ENCODE measurements at places on chromosomes 13 and 19.

DNA sequence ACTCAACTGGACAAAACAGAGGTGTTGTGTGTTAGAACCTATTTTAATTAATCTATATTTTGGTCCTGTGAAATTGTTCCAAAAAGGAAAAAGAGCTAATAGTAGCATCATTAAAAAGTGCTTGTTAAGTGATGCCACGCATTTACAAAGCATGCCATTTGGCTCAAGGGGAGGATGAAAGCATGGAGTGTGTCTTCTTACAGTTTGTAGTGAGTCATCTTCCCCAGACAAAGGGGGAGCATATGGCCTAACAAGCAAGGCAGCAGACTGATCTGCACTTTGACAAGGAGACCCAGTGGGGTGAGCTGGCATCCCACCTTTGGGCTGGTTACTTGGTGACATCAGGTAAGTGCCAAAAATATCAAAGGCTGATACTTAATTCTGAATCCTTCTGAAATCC, 297.0 kb downstream of the FGF9 start:
- no peaks in the 10 kb centered on the region for H3K4me1 ChIP-seq

DNA sequence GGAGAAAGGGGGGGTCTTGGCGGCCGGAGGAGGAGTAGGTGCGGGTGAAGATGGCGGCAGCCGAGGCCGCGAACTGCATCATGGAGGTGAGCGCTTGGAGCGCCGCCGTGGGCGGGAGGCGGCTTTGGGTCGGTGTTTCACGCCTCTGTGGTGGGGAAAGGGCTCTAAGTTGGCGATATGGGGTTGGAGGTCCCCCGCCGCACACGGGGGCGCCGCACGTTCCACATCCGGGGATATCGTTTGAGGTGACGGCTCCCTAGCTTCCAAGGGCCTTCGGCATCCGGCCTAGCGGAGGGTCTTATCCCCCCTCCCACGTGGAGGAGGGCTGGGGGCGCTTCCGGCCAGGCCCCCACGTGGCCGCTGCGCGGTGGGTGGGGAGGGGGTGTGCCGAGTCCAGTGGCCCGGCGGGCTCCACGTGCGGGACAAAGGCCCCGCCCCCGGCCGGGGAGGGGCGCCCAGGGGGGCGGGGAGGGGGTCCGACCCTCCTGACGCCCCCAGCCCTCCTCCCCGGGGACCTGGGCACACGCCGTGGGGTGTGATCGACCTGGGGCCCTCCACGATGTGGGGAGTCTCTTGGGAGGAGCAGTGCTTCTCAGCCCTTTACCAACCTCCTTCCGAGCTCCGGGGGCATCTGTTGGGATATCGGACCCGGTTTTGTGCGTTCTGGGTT, at the start of gene PRMT1:
PRMT1 (plus strand) TSS at position 41 of the 670 bp plus-strand sequence; CDS start at position 51, 10 bp downstream.
- DNase-seq, result peak; percentile 29
- peaks cover 5% of the 10 kb centered on the region for H3K36me3 ChIP-seq
- peak within 1 kb of the TSS; percentile 98 for H3K27ac ChIP-seq
- peaks cover 4% of the 10 kb centered on the region for H3K4me1 ChIP-seq
- no peaks in the 10 kb centered on the region for H3K27me3 ChIP-seq
- peak within 1 kb of the TSS; percentile 99 for H3K4me3 ChIP-seq

DNA sequence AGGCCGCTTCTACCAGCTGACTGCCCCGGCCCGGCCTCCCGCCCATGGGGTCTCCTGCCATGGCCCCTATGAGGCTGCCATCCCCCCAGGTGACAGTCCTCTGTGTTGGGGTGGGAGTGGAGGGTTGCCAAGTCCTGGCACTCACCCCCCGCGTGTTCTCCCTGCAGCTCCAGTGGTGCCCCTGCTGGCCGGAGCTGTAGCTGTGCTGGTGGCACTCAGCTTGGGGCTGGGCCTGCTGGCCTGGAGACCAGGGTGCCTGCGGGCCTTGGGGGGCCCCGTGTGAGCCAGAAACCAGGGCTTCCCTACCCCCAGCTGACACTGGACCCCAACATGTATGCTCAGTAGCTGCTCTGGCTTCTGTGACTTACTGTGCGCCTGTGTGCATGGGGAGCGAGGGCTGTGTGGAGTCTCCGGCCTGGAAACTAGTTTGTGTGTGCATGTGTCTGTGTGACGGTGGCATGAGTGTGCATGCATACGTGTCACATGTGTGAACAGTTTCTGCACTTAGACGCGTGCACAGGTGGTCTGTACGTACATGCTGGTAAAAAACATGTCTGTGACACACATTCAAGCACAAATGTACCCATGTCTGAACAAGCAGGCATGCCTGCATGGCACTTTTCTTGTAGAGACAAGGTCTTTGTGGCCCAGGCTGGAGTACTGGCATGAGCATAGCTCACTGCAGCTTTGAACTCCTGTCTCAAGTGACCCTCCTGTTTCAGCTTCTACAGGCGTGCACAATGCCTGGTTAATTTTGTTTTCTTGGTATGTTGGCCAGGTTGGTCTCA, 4.9 kb downstream of the ACP4 start:
- H3K27me3 ChIP-seq, result no peaks in the 10 kb centered on the region
- H3K4me3 ChIP-seq, result no peak overlapping the region
- H3K27ac ChIP-seq, result no peak overlapping the region
- no peaks in the 10 kb centered on the region for H3K4me1 ChIP-seq
- no peak for DNase-seq

DNA sequence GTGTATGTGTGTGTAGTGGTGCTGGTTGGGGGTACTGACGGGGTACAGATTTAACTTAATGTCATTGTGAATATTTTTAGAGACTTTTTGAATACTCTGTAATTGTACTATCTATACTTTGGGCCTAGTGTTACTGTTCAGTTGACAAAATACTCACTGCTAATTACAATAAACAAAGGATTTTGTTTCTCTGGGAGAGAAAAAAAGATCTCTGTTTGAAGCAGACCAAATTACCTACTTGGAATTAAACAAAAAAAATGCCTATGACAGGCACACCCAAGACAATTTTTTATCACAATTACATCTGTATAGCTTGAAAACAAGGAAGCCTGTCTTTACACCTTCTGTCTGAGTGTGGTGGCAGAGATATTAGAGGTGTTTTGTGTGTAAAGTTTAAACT, 45.1 kb downstream of the OLFM4 start:
- no peak overlapping the region for H3K4me3 ChIP-seq
- DNase-seq, result no peak
- no peaks in the 10 kb centered on the region for H3K27me3 ChIP-seq
- no peak overlapping the region for H3K27ac ChIP-seq
- no peaks in the 10 kb centered on the region for H3K36me3 ChIP-seq

DNA sequence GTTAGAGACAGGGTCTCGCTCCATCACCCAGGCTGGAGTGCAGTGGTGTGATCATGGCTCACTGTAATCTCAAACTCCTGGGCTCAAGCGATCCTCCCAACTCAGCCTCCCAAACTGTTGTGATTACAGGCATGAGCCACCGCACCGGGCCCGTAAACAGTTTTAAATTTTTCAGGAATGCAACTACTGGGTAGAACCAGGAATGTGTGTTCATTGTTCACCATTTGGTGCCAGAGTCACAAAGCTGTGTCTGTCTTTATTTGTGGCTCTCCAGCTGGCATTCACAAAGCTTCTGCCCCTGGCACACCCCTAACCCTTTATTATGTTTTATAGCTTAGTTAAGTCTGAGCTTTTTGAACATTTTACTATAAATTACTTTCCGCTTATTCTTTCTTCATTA, 19.8 kb upstream of the ACP7 start:
- H3K27ac ChIP-seq, result no peak overlapping the region
- H3K27me3 ChIP-seq, result no peaks in the 10 kb centered on the region
- no peaks in the 10 kb centered on the region for H3K36me3 ChIP-seq
- DNase-seq, result no peak
- no peak overlapping the region for H3K4me3 ChIP-seq

GRCh38 chr13:109792416-109793059, 6.2 kb upstream of the IRS2 start:
- H3K27me3 ChIP-seq, result peaks cover 5% of the 10 kb centered on the region
- no peaks in the 10 kb centered on the region for H3K4me1 ChIP-seq
- no peaks in the 10 kb centered on the region for H3K36me3 ChIP-seq
- no peak overlapping the region for H3K27ac ChIP-seq

DNA sequence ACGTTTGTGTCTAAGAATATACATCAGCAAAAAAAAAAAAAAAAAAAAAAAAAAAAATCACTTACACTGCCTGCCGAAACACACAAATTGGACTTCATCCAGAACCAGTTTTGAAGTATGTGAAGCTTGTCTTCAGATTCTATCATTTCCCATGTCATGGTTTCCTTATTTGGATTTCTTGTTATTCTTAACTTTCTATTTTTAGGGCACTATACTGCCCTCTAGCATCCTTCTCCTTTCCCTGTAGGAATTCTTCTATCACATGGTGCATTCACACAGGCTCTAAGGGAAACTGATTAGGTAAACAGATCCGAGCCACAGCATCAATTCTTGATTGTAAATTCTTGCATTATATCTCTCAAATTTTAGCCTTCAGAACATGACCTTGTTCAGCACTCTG, 1507.5 kb downstream of the OLFM4 start:
- no peak overlapping the region for H3K4me3 ChIP-seq
- DNase-seq, result no peak
- no peaks in the 10 kb centered on the region for H3K4me1 ChIP-seq
- H3K27ac ChIP-seq, result no peak overlapping the region

DNA sequence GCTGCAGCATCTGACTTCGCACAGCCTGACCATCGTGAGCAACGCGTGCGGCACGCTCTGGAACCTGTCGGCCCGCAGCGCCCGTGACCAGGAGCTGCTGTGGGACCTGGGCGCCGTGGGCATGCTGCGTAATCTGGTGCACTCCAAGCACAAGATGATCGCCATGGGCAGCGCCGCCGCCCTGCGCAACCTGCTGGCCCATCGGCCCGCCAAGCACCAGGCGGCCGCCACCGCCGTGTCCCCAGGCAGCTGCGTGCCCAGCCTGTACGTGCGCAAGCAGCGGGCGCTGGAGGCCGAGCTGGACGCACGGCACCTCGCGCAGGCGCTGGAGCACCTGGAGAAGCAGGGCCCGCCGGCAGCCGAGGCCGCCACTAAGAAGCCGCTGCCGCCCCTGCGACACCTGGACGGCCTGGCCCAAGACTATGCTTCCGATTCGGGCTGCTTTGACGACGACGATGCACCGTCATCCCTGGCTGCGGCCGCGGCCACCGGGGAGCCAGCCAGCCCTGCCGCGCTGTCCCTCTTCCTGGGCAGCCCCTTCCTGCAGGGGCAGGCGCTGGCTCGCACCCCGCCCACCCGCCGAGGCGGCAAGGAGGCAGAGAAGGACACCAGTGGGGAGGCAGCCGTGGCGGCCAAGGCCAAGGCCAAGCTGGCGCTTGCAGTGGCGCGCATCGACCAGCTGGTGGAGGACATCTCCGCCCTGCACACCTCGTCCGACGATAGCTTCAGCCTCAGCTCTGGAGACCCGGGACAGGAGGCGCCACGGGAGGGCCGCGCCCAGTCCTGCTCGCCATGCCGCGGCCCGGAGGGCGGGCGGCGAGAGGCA, 13.6 kb downstream of the C19orf25 start:
- no peak for DNase-seq
- H3K4me1 ChIP-seq, result no peaks in the 10 kb centered on the region
- peaks cover 30% of the 10 kb centered on the region for H3K27me3 ChIP-seq

DNA sequence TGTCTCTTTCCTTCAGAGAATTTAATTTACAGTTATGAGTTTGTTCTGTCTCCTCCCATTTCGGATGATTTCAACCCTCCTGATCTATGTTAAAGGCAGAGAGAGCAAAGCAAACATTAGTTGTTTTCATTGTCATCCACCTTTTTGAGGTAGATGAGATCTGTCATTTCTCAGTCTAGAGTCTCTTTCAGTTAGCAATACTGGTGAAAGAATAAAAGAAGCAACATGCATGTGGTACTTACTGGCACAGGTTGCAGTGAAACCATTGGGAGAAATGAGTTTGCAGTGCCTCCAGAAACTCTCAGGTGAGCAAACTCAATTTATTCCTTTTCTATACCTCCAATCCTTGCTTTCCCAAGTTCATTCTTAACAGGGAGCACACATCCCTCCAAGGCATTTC, 99.4 kb downstream of the RBM26 start:
- peaks cover 4% of the 10 kb centered on the region for H3K4me1 ChIP-seq
- DNase-seq, result no peak
- H3K36me3 ChIP-seq, result no peaks in the 10 kb centered on the region
- H3K4me3 ChIP-seq, result no peak overlapping the region

GRCh38 chr13:48258002-48258401, 25.0 kb downstream of the ITM2B start:
- no peak overlapping the region for H3K27ac ChIP-seq
- no peak overlapping the region for H3K4me3 ChIP-seq
- no peaks in the 10 kb centered on the region for H3K27me3 ChIP-seq
- H3K36me3 ChIP-seq, result peaks cover 1% of the 10 kb centered on the region

GRCh38 chr13:108037348-108037747, 178.0 kb downstream of the LIG4 start:
- no peak for DNase-seq
- no peaks in the 10 kb centered on the region for H3K27me3 ChIP-seq
- no peaks in the 10 kb centered on the region for H3K36me3 ChIP-seq
- H3K27ac ChIP-seq, result no peak overlapping the region
- H3K4me3 ChIP-seq, result no peak overlapping the region

GRCh38 chr19:55149078-55150003, at the start of gene TNNT1:
Gene TNNT1, minus strand, starts transcription at chr19:55149206. Its CDS starts 2,049 bp downstream, at chr19:55147157.
- no peak within 1 kb of the TSS for H3K27ac ChIP-seq
- H3K4me1 ChIP-seq, result no peaks in the 10 kb centered on the region
- H3K4me3 ChIP-seq, result no peak within 1 kb of the TSS
- no peaks in the 10 kb centered on the region for H3K36me3 ChIP-seq

- H3K4me1 ChIP-seq, result peaks cover 7% of the 10 kb centered on the region
- H3K36me3 ChIP-seq, result no peaks in the 10 kb centered on the region
- DNase-seq, result no peak
- no peak overlapping the region for H3K4me3 ChIP-seq
Observed at GRCh38 chr19:14375582-14376291, 5.5 kb upstream of the ADGRE5 start.

- no peak overlapping the region for H3K4me3 ChIP-seq
- no peaks in the 10 kb centered on the region for H3K4me1 ChIP-seq
- H3K27me3 ChIP-seq, result no peaks in the 10 kb centered on the region
- H3K36me3 ChIP-seq, result no peaks in the 10 kb centered on the region
- DNase-seq, result peak; percentile 15
Observed at GRCh38 chr19:41588497-41589209, 12.7 kb downstream of the CEACAM21 start.

DNA sequence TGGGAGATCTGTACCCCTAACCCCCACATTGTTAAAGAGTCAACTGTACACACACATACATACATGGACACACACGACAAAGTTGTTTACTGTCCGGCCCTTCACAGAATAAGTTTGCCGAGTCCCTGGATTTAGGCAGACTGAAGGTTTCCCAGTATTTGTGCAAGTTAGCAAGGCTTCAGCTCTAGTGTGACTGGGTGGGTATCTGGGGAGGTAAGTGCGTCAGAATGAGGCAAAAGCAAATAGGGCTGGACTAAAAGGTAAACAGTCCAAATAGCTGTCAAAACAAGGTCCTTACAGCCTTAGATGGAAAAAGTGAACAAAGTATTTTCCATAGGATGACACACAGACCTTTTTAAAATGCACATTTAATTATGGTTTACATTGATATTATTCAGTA, 228.4 kb upstream of the UFM1 start:
- H3K4me3 ChIP-seq, result no peak overlapping the region
- no peaks in the 10 kb centered on the region for H3K27me3 ChIP-seq
- no peak for DNase-seq
- no peaks in the 10 kb centered on the region for H3K36me3 ChIP-seq
- H3K4me1 ChIP-seq, result no peaks in the 10 kb centered on the region

GRCh38 chr13:80901111-80901510, 560.2 kb upstream of the SPRY2 start:
- no peaks in the 10 kb centered on the region for H3K4me1 ChIP-seq
- no peak overlapping the region for H3K4me3 ChIP-seq
- H3K27me3 ChIP-seq, result no peaks in the 10 kb centered on the region
- no peak for DNase-seq
- no peaks in the 10 kb centered on the region for H3K36me3 ChIP-seq

GRCh38 chr13:91307887-91308286, 39.6 kb upstream of the MIR17HG start:
- DNase-seq, result no peak
- H3K4me3 ChIP-seq, result no peak overlapping the region
- no peak overlapping the region for H3K27ac ChIP-seq
- H3K4me1 ChIP-seq, result no peaks in the 10 kb centered on the region

GRCh38 chr13:82480415-82480814, 1401.9 kb downstream of the SLITRK1 start:
- no peak for DNase-seq
- no peaks in the 10 kb centered on the region for H3K27me3 ChIP-seq
